ENCODE measurements at places on chromosomes 1 and 21. TPM values are rescaled to one million over a fixed set of nuclear protein-coding genes. Genes with fewer than 3 reads are reported as not detected.

The EVA1C gene
- 62.1 TPM for total RNA-seq

- peaks cover 18% of the 10 kb centered on the region for H3K4me1 ChIP-seq
- peak; percentile 62 for DNase-seq
- no peak overlapping the region for H3K27ac ChIP-seq
- no peaks in the 10 kb centered on the region for H3K27me3 ChIP-seq
Measured at GRCh38 chr21:15005391-15005790, 59.4 kb downstream of the NRIP1 start.

- no peak overlapping the region for H3K27ac ChIP-seq
- no peaks in the 10 kb centered on the region for H3K4me1 ChIP-seq
- H3K4me3 ChIP-seq: no peak overlapping the region
Measured at GRCh38 chr1:209458921-209459320, 124.6 kb upstream of the CAMK1G start.

GRCh38 chr1:43227143-43227764 is 42.5 kb upstream of the TMEM125 start:
- no peaks in the 10 kb centered on the region for H3K36me3 ChIP-seq
- no peaks in the 10 kb centered on the region for H3K27me3 ChIP-seq
- no peak overlapping the region for H3K4me3 ChIP-seq
- DNase-seq: peak; percentile 88

The INAVA gene
- total RNA-seq: 7.9 TPM

GRCh38 chr21:43866659-43867331 is 1.8 kb downstream of the AGPAT3 start:
- H3K36me3 ChIP-seq: no peaks in the 10 kb centered on the region
- no peaks in the 10 kb centered on the region for H3K27me3 ChIP-seq
- H3K4me3 ChIP-seq: peak overlapping the region; percentile 93
- DNase-seq: peak; percentile 42

The PFDN2 gene
- 46.9 TPM for total RNA-seq

The EDN2 gene
- not detected for total RNA-seq

The LRRC53 gene
- total RNA-seq: not detected

DNA sequence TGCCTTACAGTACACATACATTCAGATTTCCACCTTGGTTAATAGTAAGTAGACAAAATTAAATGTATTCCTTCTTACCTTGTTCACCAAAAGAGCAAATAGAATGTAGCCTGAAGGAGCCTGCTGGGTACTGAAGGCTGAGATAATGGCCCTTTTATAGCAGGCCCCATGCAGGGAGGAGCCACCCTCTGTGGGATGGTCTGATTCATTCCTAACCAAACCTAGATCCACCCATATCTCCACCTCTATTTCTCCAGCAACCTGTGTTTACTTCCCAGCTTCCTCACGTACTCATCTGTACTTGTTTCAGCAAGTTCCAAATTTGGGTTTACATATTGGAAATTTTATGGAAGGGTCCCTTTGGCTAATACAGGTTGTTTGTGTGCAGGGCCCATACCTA is at the start of gene FLG:
Gene FLG (minus strand): TSS at position 129 of the 400 bp plus-strand sequence. CDS start 9,783 bp downstream, outside the sequence.
- no peak within 1 kb of the TSS for H3K27ac ChIP-seq
- H3K36me3 ChIP-seq: no peaks in the 10 kb centered on the region

The MYOG gene
- not detected for total RNA-seq

- DNase-seq: no peak
- H3K27me3 ChIP-seq: no peaks in the 10 kb centered on the region
- no peak overlapping the region for H3K27ac ChIP-seq
- H3K4me3 ChIP-seq: no peak overlapping the region
- H3K36me3 ChIP-seq: no peaks in the 10 kb centered on the region
Measured at GRCh38 chr1:63454269-63454668, 68.8 kb downstream of the ITGB3BP start.

DNA sequence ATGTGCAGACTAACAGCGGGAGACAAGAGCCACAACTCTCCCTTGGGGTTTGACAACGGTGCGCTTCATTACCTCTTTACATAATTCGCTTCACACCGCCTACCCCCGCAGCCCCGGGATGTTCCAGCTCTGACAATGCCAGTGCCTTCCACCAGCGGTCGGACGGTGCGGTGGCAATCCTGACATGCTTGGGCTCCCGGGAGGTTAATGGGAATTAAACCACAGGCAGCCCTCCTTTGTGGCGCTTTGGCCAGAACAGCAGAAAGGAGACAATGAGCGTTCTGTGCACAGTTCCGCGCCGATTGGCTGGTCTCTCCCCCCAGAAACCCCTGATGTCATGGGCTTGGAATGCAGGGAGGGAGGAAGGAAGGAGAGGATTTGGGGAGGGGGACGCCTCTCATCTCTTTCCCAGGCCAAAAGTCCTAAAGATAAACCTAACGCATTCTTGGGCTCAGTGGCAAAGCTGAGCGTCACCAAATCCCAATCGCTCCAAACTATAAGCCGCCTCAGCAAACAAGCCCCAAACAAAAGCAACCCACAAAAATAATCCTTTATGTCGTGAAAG is 1.3 kb downstream of the CNN3 start:
- peak overlapping the region; percentile 57 for H3K4me3 ChIP-seq
- H3K27me3 ChIP-seq: no peaks in the 10 kb centered on the region
- DNase-seq: peak; percentile 84
- peak overlapping the region; percentile 99 for H3K27ac ChIP-seq

DNA sequence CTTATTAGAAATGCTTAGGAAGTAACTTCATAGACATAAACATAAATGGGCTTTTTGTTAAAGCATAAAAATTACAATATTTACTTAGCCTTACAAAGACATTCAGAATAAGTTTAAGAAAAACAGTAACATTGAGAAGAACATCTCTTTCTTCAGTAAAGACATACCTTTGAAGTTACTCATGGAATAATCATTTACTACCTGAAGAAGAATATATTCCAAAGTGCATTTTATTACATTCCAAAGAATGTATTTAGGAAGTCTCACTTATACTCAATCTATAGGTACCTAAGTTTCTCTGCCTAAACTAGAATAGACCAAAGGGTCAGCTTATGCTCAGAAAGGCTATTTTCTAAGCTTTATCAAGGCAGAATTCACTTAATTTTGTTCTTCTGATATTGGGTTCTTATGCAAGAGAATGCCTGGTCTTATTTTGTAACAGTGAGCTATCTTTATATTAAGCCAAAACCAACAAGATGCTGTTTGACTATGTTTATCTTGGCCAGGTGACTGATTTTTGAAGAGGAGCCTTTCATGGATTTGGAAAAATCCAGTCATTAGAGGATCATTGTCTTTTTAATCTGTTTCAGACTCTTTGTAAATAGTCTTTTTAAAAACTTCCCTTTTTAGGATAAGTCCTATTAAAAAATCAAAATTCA is 110.1 kb downstream of the OLFML2B start:
- H3K27me3 ChIP-seq: no peaks in the 10 kb centered on the region
- no peak for DNase-seq
- H3K27ac ChIP-seq: no peak overlapping the region
- peaks cover 3% of the 10 kb centered on the region for H3K4me1 ChIP-seq
- no peak overlapping the region for H3K4me3 ChIP-seq

GRCh38 chr1:20100632-20101355 is 18.5 kb downstream of the PLA2G2D start:
- no peaks in the 10 kb centered on the region for H3K27me3 ChIP-seq
- no peak overlapping the region for H3K27ac ChIP-seq
- H3K4me1 ChIP-seq: no peaks in the 10 kb centered on the region
- DNase-seq: peak; percentile 62

GRCh38 chr1:73626326-73626725 is 571.6 kb downstream of the LRRIQ3 start:
- H3K27me3 ChIP-seq: no peaks in the 10 kb centered on the region
- no peak overlapping the region for H3K27ac ChIP-seq
- DNase-seq: no peak
- no peaks in the 10 kb centered on the region for H3K36me3 ChIP-seq

GRCh38 chr1:2324553-2325366 is 66.6 kb downstream of the MORN1 start:
- no peak overlapping the region for H3K4me3 ChIP-seq
- no peak for DNase-seq
- H3K27ac ChIP-seq: no peak overlapping the region
- no peaks in the 10 kb centered on the region for H3K36me3 ChIP-seq
